T-helper 2 cell (primary cell): ENCODE measurements at places on chromosomes 16 and 17.

GRCh38 chr16:52872731-52873130, 180.0 kb downstream of the CHD9NB start:
- DNase-seq = no peak

GRCh38 chr17:12727076-12727760, 61.5 kb downstream of the MYOCD start:
- DNase-seq = no peak

DNA sequence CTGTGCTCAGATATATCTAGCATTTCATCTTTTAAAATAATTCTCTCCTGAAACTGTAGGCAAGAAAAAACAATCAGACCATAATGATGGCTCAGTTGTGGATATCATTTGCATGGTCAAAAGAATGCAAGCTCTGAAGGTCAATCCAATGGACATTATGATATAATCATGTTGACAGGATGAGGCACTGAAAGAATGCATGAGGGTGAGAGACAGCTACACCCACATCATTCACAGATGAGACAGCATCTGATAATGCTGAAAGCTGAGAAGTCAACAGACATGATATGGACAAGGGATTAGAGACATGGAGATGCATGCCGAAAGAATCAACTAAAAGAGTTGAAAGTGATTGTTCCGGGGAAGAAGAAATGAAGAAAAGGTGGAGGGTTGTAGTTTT, 346.4 kb upstream of the CDH5 start:
- no peak for DNase-seq

GRCh38 chr17:79907850-79908249, 68.6 kb upstream of the CBX4 start:
- no peak for DNase-seq

DNA sequence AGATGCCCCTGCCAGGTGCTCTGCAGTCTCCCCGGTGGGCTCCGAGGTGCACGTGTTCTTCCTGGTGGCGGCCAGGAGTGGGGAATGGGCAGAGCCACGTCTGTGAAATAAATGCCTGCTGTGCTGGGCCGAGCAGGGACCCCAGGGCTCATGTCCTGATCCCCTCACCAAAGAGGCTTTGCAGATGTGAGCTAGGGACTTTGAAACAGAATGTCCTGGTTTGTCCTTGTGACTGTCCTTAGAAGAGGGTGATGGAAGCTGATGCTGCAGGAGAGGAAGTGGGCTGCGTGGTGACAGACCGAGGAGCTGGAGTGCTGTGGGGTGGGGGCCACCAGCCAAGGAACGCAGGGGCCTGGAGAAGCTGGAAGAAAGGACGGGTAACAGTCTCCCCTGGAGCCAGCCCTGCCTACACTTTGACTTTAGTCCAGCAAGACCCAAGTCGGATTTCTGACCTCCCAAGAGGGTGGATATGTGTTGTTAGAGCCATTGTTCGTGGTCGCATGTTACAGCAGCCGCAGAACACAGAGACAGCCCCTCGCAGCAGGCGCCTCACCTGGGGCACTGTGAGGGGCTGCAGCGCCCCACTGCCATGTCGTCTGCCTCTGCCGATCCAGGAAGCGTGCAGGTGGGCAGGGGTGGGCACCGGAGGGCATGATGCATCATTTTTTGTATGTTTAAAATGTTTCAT, 217.9 kb upstream of the CIBAR2 start:
- no peak for DNase-seq

DNA sequence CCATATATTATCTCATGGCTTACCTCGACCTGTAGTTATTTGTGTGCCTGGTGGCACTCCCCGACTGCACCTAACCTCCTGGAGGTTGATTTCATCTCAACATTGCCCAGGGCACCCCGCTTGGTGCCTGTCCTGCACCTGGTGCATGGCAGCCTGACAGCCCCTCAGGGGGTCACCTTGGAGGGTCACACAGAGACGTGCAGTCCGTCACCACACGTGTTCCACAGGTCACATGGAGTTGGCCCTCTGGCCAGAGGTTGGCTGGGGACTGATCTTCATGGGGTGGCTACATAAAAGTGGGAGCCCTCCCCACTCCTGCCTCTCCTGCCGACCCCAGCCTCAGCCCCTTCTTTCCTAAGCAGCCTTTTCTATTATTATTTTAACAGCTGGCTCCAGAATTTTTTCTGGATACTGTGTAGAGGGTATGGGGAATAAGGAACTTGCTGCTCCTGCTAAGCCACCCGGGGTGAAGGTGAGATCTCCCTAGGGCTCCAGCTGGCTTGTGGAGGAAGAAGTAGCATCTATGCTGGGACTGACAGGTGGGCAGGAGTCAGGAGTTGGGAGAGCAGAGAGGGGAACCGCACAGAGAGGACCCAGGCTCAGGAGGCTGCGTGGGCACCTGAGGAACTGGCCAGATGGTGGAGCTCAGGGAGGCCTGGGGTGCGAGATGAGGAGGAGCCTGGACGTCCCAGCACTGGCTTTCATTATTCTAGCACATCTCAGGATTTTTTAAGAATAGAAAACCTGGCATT, 12.5 kb upstream of the NKD1 start:
- no peak for DNase-seq

DNA sequence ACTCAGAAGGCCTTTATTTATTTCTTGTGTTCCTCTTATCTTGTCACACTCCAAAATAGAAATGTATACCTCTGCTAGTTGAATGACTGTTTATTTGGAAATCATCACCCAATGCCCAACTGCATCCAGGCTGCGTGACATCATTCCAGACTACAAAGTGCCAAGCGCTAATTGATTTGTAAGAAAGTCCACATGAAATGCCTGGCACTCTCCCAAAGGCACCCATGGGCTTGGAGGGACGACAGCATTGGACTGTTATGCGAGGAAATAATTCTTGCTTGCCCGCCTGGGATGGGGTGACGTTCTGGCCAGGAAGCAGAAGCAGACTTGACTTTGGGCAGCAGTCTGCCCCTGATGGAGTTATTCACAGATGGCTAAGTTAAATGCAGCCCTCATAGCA, 165.9 kb downstream of the CDH13 start:
- no peak for DNase-seq

- DNase-seq = no peak
Measured at GRCh38 chr17:56752263-56752836, 81.4 kb downstream of the C17orf67 start.

- DNase-seq = no peak
Measured at GRCh38 chr16:85612191-85612800, 826 bp upstream of the GSE1 start.

GRCh38 chr17:83078378-83079351, 744 bp upstream of the METRNL start:
- DNase-seq = no peak

- no peak for DNase-seq
Measured at GRCh38 chr17:61440697-61441096, 11.5 kb upstream of the TBX4 start.

- DNase-seq = no peak
Measured at GRCh38 chr17:77565166-77565565, 393.3 kb upstream of the TNRC6C start.

- no peak for DNase-seq
Measured at GRCh38 chr16:54375071-54375470, 88.5 kb upstream of the IRX3 start.

GRCh38 chr17:75619506-75620431, 13.5 kb upstream of the SMIM5 start:
- DNase-seq = no peak

DNA sequence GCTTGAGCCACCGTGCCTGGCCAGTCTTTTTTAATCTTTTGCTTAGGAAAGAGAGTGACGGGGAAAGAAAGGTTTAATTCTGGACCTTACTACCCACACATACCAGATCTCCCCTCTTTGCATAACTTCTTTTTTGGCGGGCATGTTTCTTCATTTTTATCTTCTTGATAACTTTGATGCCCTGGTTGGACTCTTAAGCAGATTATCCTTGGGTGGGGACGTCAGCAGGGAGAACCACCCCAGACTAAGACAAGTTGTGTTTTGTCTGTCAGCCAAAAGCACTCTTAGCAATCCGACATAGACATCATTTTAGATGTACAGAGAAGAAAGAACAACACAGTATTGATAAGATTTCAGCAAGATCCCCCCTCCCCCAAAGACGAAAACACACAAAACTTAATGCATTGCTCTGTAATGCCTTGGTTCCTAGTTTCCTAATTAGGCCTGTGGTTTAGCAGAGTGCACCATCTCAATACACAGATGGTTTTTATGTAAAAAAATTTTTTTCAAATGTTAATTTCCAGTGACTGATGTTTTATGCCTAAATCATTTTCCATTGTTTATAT, 99.9 kb downstream of the MSI2 start:
- DNase-seq = no peak

DNA sequence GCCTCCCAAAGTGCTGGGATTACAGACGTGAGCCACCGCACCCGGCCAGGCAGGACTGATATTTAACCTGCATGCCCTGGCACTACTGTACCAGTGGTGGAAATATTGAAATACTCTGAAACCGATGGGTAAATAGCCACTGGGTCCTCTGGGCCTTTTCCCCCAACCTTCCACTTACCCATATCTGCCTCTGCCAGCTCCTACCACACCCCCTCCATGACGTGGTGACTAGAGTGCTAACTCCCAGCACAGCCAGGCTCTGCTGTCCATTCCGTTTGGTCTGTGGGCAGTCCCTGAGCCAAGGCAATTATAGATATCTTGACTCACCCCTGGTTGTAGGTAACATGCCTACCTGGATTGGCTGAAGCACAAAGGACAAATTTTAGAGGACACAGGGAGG, 187.8 kb downstream of the PRKCB start:
- DNase-seq = no peak

DNA sequence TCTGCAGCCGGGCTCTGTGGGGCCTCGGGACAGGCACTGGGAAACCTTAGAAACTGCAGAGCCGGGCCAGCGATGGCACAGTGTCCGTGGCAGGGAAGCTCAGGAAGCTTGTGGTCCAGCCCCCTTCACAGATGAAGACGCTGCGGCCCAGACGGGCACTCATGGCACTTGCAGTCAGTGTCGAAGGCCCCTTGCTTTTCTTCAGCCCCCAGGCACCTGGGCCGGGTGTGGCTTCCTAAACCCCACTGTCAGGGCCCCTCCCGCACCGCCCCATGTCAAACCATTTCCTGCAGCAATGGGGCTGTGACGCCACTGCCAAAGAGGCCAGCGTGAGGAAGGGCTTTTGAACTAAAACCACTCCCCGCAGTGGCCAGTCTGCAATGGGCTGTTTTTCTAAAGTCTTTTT, 164.0 kb downstream of the LAT start:
- peak; percentile 75 for DNase-seq

GRCh38 chr16:12708266-12708665, 95.4 kb downstream of the CPPED1 start:
- DNase-seq = no peak

DNA sequence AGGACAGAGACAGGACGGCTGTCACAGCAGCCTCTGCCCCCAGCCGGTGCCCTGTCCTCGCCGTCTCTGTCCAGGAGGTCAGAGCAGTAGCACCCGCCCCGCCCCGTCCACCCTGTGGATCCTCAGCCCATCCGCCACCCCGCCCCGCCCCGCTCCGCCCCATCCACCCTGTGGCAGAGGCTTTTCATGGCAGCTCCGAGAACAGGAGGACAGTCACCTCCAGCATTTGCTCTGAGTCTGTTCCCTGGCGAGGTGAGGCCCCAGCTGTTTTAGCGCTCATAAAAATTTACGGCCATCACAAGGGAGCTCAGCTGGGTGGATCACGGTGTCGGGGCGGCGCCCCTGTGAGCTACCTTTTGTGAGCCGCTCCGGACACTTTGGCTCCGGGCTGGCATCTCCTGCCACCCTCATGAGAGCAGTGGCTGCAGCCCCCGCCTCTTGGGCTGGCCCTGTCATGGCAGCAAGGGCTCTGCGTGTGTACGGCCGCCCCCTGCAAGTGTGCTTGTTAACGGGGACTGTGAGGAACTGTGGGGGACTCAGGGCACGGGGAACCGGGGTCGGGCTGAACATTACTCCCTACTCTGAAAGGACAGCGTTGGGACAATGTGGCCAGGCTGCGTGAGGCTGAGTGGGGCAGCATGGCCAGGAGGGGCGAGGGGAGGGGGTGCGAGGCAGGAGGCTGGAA, 32.3 kb upstream of the GNG13 start:
- no peak for DNase-seq

- DNase-seq = no peak
Measured at GRCh38 chr17:66578781-66579489, 256.0 kb upstream of the CACNG5 start.
